ENCODE measurements at places on chromosomes 5 and 9.

DNA sequence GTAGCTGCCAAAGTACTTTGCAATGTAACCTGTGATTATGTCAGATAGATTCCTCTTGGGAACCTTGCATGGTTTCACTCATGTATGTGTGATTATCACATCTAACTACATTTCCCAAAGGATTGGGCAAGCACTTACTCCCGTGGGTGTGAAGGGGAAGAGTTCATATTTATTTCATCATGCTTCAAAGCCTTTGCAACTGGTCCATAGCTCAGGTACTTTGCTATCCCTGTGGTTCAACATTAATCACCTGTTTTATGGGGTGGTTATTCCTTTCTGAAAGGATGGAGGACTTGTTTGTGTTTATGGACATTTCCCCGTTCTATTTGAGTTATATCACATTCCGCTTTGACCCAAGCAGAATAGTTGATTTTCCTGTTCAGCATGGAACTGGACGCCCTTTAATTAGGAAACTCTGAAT is 13.6 kb upstream of the ERMP1 start:
- DNase-seq = no peak

GRCh38 chr5:10860645-10861422 is 99.8 kb upstream of the DAP start:
- DNase-seq = no peak

DNA sequence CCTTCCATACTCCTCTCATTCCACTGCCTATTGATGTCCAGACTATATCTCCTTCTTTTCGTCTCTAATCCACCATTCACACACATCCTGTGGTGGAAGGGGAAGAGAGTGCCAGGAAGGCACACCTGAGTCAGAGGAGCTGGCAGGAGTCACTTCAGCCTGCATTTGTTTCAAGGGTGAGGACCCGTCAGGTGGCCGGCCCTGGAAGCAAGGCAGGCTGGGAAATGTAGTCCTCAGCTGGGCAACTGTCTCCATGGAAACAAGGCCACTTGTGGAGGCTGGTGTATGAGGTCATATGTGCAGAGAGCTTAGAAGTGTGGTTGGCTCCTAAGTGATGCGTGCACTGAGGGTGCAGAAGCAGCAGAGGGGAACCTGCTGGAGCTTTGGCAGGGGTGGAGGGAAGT is 278.4 kb downstream of the NSG2 start:
- peak; percentile 41 for DNase-seq

DNA sequence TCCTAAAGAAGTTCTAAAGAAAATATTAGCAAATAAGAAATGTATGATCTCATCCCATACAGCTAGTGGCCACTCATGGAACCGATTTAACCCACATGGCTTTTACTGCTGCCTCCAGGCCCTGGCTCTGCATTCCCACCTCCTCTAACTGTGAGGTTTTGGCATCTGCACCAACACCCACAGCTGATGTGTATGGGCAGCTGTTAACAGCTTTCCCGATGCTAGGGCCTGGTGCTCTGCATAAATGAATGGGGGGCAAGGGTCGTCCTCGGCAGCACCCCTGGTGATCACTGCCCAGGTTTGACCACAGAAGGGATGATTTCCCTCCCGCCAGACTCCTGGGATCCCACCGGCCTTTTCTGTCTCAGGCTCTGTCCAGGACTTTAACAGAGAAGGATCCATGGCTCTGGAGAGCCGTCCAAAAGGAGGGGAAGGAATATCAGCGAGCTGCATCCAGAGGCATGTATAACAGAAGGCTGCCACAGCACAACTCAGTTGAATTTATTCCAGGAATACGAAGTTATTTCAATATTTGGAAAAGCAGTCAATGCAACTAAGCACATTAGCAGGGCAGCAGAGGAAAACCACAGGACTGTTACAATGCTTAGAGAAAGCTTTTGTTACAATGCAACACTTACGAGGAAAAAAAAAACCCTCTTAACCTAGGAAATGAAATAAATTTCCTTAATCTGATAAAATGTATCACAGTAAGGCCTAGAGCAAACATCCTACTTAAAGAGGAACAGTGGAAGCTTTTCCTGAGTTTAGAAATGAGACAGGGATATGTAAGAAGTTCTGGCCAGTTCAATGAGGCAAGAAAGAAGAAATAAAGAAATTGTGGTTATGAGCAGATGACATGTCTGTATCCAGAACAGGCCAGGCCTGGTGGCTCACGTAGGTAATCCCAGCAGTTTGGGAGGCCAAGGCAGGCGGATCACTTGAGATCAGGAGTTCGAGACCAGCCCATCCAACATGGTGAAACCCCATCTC is 63.1 kb downstream of the NACC2 start:
- no peak for DNase-seq

GRCh38 chr9:122125509-122126330 is 32.6 kb upstream of the TTLL11 start:
- DNase-seq = no peak

GRCh38 chr5:144950996-144951395 is 780.3 kb downstream of the KCTD16 start:
- DNase-seq = no peak

GRCh38 chr9:95626885-95627558 is 110.3 kb upstream of the PTCH1 start:
- DNase-seq = no peak

GRCh38 chr9:120117081-120117480 is 462.9 kb downstream of the CDK5RAP2 start:
- DNase-seq = no peak

DNA sequence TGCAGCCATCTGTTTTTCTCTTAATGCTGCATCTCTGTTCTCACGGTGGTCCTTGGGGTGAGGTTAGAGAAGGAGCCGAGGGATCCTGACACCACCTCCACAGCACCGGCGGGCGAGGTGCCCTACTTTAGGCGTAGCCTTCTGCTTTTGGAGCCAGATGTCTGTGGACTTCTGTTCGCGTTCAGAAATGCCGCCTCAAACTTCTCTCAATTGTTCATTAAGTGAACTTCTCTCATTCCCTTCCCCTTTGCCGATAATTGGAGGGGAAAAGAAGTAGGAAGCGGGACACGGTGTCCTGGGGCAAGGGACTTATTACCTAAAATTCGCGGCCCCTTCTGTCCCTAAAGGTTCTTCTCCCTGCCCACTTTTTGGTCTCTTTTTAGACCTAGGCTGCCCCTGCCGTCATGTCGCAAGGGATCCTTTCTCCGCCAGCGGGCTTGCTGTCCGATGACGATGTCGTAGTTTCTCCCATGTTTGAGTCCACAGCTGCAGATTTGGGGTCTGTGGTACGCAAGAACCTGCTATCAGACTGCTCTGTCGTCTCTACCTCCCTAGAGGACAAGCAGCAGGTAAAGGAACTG is 455 bp downstream of the KIF20A start:
- no peak for DNase-seq

DNA sequence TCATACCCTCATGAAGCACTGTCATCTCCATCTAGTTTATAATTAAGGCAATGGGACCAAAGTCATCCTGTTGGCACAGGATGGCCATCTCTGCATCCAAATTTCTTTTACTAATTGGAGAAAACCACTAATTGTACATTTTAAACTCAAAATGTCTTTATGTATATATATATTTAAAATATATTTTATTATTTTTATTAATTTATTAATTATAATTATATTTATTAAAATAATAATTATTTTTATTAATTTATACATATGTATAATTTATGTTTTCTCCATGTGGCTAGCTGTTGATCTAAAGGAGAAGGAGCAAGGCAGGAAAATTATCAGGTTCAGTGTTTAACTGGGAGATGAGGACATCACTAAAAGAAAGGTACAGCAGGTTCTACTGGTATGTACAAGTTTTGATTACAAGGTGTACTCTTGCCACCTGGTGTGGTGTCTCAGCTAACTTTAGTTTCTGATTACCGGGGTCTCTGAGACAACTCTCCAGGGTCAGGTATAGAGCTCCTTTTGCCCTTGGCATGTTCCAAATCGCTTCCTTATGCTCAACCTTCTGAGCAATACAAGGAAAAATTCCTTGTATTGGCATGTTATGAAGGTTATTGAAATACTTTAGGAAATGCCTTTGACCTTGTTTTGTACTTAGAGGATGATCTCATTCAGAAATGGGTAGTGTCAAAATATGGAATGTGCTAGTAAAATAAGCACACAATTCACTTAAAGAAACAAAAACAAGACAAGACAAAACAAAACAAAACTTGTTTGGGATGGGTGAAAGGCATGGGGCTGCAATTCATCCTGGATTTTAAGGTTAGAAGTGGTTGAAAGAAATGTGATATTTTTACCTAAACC is 79.6 kb downstream of the GHR start:
- no peak for DNase-seq

GRCh38 chr5:137760719-137761516 is 6.8 kb upstream of the HNRNPA0 start:
- no peak for DNase-seq
